ENCODE measurements at places on chromosomes 6 and 20. TPM values are rescaled to one million over a fixed set of nuclear protein-coding genes. Genes with fewer than 3 reads are reported as not detected.

DNA sequence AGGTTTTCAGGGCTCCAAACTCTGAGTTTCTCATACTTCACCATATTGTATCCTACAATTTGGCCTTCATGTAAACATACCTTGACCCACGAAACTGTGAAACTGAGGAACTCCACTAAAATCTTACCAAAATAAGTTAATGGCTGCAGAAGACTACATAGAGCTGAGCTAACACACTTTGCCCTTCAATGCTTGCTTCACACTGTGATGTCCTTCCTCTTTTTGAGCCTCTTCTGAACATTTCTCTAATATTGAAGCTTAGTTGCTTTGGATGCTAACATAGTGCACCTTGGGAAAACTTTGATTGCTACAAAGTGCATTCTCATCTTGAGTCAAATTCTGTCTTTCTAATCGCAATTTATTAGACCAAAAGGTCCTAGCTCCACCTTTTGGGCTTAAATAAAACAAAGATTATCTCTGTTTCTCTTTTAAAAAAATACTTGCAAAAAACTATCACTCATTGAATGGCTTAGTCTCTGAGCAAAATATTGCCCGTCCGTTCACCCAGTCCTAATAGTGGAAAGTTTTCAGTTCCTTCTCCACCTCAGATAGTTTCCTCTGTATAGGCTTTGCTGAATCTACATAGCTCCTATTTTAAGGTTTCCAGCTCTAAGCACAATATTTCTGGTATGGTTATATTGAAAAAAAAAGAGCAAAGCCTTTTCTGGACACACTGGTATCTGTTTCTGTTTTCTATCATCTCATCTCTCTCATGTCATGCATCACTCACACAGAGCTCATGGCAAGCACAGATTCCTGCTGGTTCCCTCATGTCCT lies 494.6 kb downstream of the RFPL4B start:
- DNase-seq, result no peak
- no peak overlapping the region for H3K4me3 ChIP-seq
- no peaks in the 10 kb centered on the region for H3K27me3 ChIP-seq
- no peaks in the 10 kb centered on the region for H3K36me3 ChIP-seq

GRCh38 chr6:155595284-155595683 lies 139.6 kb upstream of the NOX3 start:
- H3K27me3 ChIP-seq, result no peaks in the 10 kb centered on the region
- no peak overlapping the region for H3K27ac ChIP-seq
- no peaks in the 10 kb centered on the region for H3K4me1 ChIP-seq

DNA sequence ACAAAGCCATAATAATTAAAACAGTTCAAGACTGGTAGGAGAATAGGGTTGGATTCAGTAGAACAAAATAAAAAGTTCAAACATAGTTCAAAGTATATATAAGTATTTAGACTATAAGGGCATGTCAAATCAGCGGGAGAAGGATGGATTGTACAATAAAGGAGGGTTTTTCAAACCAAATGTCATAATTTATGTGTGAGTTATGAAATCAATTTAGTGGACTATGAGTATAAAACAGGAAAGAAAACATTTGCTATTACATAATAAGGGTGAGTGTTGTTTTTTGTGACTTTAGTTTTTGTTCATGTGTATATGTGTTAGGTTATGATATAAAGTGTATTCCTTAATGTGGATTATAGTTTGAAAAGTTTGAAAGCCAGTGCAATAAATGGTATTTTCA lies 10.6 kb downstream of the ORC3 start:
- no peaks in the 10 kb centered on the region for H3K27me3 ChIP-seq
- H3K4me3 ChIP-seq, result no peak overlapping the region

DNA sequence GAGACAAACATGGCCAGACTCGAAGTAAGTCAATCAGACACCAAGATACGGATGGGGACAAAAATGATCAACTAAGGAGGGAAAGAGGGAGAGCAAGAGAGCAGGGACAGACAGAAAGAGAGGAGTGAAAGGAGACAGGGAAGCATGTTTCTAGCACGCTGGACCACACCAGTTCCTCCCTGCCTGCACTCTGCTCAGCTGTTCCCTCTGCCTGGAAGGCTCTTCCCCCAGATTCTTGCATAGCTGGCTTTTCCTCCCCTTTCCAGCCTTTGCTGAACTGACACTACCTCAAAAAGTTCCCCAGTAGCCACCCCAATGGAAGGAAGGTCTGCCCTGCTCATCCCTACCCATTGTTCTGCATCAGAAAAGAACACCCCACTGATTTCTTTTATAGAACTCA lies 185.9 kb downstream of the MAFB start:
- no peaks in the 10 kb centered on the region for H3K27me3 ChIP-seq
- no peaks in the 10 kb centered on the region for H3K36me3 ChIP-seq
- no peak overlapping the region for H3K27ac ChIP-seq
- no peak overlapping the region for H3K4me3 ChIP-seq
- DNase-seq, result no peak
- no peaks in the 10 kb centered on the region for H3K4me1 ChIP-seq

- no peaks in the 10 kb centered on the region for H3K36me3 ChIP-seq
- DNase-seq, result no peak
- H3K4me3 ChIP-seq, result no peak overlapping the region
- no peaks in the 10 kb centered on the region for H3K27me3 ChIP-seq
- peaks cover 9% of the 10 kb centered on the region for H3K4me1 ChIP-seq
- H3K27ac ChIP-seq, result peak overlapping the region; percentile 94
Observed at GRCh38 chr6:11213422-11214021, 18.9 kb downstream of the NEDD9 start.

- DNase-seq, result no peak
- no peak within 1 kb of the TSS for H3K27ac ChIP-seq
- H3K4me1 ChIP-seq, result no peaks in the 10 kb centered on the region
- no peaks in the 10 kb centered on the region for H3K27me3 ChIP-seq
Observed at GRCh38 chr6:71886184-71887005, at the start of gene RIMS1. RIMS1 (plus strand) TSS chr6:71886550; CDS start chr6:71887024, 474 bp downstream.

DNA sequence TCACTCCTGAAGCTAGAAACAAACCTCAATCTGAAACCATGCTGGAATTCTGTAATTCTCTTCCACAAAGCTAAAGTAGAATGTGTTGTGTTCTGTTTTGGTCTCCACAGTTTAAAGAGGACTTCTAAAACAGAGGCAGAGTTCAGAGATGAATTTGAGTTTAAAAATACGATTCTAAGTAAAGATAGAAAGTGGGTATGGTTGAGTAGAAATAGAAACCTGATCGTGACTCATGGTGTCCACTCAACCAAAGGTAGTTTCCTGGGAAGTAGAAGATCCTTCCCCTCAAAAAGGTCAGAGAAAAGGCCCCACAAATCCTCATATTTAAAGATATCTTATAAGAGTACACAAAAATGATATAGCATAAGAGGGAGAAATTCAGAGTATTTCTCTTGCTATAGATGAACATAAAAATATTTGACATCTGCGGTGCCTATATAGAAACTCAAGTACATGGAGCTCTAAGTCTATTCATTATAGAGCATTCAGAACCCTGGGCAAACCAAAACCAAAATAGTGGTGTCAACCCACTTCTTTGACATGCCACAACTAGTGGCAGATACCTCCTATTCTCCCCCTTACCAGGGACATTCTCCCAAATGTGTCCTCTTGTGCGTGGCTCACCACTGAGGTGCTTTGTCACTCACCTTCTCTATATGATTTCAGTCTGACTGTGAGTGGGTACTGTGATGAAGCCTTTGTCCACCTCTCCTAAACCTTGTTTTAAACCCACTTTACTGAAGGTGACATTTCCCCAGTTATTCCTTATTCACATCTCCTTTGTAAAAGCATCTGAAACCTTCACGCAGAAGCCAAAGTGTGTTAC lies 84.5 kb downstream of the PLCB1 start:
- H3K4me1 ChIP-seq, result no peaks in the 10 kb centered on the region
- H3K27me3 ChIP-seq, result no peaks in the 10 kb centered on the region
- no peak overlapping the region for H3K27ac ChIP-seq
- H3K36me3 ChIP-seq, result no peaks in the 10 kb centered on the region
- no peak overlapping the region for H3K4me3 ChIP-seq

DNA sequence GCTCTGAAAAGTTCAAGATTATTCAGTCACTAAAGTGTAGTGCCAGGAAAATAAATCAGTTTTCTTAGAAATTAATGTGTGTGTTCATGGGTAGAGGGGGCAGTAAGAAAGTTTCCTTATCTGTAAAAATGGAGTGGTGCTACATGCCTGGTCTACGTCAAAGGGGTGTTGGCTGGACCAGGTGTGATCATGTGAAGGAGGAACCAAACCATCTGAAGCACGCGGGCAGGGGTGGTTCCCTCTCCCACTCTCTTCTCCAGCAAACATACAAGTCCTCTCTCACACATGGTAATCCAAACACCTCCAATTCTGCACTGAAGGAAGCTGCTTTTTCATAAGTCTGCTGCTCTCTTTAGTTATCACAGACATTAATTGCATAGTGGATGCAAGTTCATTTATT lies 63.1 kb downstream of the CLIC5 start:
- H3K4me3 ChIP-seq, result no peak overlapping the region
- no peak for DNase-seq
- H3K4me1 ChIP-seq, result no peaks in the 10 kb centered on the region
- H3K36me3 ChIP-seq, result no peaks in the 10 kb centered on the region
- H3K27me3 ChIP-seq, result no peaks in the 10 kb centered on the region

DNA sequence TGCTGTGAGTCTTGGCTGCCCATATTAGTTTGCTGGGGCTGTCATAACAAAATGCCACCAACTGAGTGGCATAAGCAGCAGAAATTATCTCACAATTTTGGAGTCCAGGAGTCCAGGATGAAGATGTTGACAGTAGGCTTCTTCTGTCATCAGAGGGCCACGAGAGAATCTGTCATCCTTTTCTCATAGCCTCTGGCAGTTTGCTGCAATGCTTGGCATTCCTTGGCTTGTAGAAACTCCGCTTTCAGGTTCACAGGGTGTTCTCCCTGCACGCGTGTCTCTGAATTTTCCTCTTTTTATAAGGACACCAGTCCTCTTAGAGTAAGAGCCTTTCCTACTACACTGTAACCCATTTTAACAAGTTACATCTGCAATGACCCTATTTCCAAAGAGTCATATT lies 838.4 kb downstream of the TFAP2A start:
- H3K36me3 ChIP-seq, result no peaks in the 10 kb centered on the region
- H3K4me1 ChIP-seq, result no peaks in the 10 kb centered on the region
- H3K27me3 ChIP-seq, result no peaks in the 10 kb centered on the region

GRCh38 chr6:1850840-1851157 lies 241.1 kb downstream of the FOXC1 start:
- no peaks in the 10 kb centered on the region for H3K27me3 ChIP-seq
- no peak for DNase-seq
- H3K36me3 ChIP-seq, result no peaks in the 10 kb centered on the region
- H3K27ac ChIP-seq, result no peak overlapping the region
- H3K4me1 ChIP-seq, result no peaks in the 10 kb centered on the region

DNA sequence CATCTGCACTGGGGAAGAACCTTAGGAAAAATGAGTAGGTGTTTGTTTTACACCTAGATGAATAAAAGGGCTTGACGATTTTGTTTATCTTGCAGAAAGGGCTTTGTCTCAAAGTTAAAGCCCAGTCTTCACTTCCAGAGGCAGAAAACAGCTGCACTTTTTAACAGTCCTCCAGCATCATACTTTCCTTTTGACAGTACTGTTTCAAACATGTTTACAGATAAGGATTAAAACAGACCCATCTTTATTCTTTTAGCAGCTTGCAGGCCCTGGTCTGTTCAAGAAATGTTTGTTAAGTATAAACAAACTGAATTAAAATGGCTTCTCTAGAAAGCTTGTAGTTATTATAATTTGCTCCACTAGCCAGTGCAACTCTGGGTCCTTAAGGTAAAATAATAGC lies 374.2 kb downstream of the EPHA7 start:
- no peaks in the 10 kb centered on the region for H3K36me3 ChIP-seq
- DNase-seq, result no peak

GRCh38 chr20:36969478-36970186 lies 18.1 kb upstream of the SAMHD1 start:
- no peaks in the 10 kb centered on the region for H3K4me1 ChIP-seq
- H3K27ac ChIP-seq, result no peak overlapping the region
- no peak overlapping the region for H3K4me3 ChIP-seq
- no peaks in the 10 kb centered on the region for H3K36me3 ChIP-seq
- no peak for DNase-seq

DNA sequence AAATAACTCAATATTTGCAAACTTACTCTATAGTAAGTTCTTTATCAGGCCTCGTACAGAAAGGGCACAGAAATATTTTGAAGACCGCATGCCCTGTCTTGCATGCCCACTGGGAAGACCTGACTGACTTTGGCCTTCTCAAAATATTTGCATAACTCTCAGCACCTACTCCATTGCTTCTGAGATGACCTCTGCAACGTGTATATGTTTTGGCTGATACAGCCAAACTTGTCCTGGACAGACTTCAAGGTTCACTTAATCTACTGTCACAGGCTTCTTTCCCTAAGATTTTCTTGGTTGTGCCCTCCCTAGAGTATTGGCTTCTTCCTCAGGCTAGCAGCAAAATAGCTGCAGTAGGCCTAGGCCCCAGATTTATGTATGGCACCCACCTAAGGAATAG lies 21.5 kb upstream of the SERINC3 start:
- peaks cover 18% of the 10 kb centered on the region for H3K4me1 ChIP-seq
- peak overlapping the region; percentile 34 for H3K27ac ChIP-seq
- no peaks in the 10 kb centered on the region for H3K36me3 ChIP-seq
- H3K27me3 ChIP-seq, result no peaks in the 10 kb centered on the region

DNA sequence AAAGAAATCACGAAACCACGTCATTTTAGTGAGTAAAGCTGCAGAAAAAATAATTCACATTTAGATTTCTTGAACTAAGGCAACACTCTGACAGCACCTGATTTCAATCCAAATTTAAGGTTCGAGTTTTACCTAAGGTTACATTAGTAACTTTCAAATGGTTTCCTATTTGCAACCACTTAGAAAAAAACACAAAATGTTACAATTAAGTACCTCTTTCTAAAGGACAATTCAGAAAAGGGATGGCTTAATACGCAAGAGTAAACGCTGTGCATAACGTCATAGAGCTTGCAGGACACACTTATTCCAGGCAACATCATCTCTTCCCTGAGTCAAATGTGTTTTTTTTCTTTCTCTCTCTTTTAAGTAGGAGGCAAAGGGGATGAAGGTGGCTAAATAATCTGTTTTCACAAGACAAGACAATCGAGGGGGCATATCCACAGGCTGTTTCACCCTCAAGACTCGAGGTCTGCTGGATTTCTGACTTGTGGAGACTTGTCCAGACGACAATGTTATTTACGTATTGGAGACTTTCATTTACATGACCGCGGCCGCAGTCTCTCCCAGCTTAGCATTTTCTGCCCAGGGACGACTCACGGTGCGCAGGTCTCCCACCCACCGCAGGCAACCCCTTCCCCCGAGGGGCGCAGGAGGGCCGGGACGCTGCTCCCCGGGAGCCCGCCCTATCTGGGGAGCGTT lies 86.0 kb downstream of the SESN1 start:
- H3K4me3 ChIP-seq, result peak overlapping the region; percentile 60
- no peaks in the 10 kb centered on the region for H3K4me1 ChIP-seq
- DNase-seq, result no peak
- H3K27ac ChIP-seq, result peak overlapping the region; percentile 96
- no peaks in the 10 kb centered on the region for H3K36me3 ChIP-seq

Gene SOBP
- 2.6 TPM for total RNA-seq

Gene BMP6
- 8.5 TPM for total RNA-seq

Gene FAM83B
- not detected for total RNA-seq

Gene MEI4
- total RNA-seq, result not detected

Gene TPMT
- total RNA-seq, result 6.5 TPM

Gene POU5F1
- 0.67 TPM for total RNA-seq

Gene KCNQ2
- total RNA-seq, result 4.9 TPM

Gene BPIFA1
- not detected for total RNA-seq

Gene MDFI
- 14.4 TPM for total RNA-seq

All from uterus (tissue), 4 donors.